ENCODE measurements at places on chromosomes 5 and 9. TPM values are rescaled to one million over a fixed set of nuclear protein-coding genes. Genes with fewer than 3 reads are reported as not detected.
A peak's percentile ranks its signal among the peaks of the same experiment; 100 is the strongest.

Gene CRB2
- not detected for total RNA-seq

Gene GRM6
- total RNA-seq: not detected

Gene LCN6
- not detected for total RNA-seq

Gene ANKRD31
- 0.04 TPM for total RNA-seq

Gene SOX30
- total RNA-seq: not detected

Gene PHF24
- total RNA-seq: not detected

Gene GBGT1
- 2.3 TPM for total RNA-seq

Gene MEIKIN
- total RNA-seq: not detected

Gene PLAC8L1
- not detected for total RNA-seq

Gene CARTPT
- not detected for total RNA-seq

Gene MIGA2
- total RNA-seq: 16.4 TPM

Gene LMX1B
- not detected for total RNA-seq

Gene SPAAR
- total RNA-seq: 0.84 TPM

DNA sequence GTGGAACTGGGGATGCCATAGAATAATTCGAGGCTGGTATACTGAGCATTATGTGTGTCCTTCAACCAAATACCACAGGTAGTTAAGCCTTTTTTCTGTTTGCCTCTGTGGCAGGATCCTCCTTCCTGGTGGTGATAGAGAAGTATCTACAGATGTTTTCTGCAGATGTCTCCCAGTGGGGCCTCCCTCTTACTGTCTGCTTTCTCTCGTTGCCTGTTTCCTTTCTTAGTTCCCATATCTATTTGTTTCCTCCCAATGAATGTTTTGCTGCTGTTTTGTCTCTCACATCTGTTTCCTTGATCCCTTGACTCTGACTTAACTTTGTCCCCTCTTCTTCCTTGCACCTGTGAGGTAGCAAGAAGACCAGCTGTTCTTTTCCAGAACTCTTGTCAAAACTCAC is 130.9 kb upstream of the NUDT12 start:
- DNase-seq: no peak

DNA sequence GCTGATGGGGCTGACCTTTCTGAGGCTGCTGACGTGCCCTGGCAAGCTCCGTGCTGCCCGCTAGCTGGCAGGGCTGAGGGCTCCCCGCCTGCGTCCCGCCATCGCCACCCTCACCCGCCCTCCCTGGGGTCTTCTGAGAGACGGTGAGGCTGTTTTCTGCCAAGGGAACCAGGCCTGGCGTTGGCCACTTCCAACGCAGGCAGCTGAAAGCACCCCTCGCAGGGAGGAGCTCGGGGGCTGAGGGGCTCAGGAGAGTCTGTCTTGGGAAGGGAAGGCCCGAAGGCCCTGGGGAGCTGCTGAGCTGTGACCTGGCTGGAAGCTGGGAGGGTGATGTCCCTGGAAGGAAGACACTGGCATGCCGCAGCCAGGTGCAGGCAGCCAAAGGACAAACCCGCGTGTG is 9.8 kb upstream of the TMEM250 start:
- DNase-seq: no peak

- DNase-seq: no peak
Measured at GRCh38 chr9:114908104-114908622, 22.2 kb downstream of the TNFSF8 start.

- no peak for DNase-seq
Measured at GRCh38 chr9:14542071-14542470, 151.2 kb downstream of the ZDHHC21 start.

DNA sequence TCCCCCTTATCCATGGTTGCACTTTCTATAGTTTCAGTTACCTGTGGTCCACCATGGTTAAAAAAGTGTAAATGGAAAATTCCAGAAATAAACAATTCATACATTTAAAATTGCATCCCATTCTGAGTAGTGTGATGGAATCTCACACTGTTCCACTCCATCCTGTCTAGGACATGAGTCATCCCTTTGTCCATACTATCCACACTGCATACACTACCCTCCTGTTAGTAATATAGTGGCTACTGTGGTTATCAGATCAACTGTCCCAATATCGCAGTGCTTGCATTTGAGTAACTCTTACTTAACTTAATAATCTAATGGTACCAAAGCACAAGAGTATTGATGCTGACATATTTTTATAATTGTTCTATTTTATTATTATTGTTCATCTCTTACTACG is 100.7 kb downstream of the RAB3C start:
- no peak for DNase-seq

DNA sequence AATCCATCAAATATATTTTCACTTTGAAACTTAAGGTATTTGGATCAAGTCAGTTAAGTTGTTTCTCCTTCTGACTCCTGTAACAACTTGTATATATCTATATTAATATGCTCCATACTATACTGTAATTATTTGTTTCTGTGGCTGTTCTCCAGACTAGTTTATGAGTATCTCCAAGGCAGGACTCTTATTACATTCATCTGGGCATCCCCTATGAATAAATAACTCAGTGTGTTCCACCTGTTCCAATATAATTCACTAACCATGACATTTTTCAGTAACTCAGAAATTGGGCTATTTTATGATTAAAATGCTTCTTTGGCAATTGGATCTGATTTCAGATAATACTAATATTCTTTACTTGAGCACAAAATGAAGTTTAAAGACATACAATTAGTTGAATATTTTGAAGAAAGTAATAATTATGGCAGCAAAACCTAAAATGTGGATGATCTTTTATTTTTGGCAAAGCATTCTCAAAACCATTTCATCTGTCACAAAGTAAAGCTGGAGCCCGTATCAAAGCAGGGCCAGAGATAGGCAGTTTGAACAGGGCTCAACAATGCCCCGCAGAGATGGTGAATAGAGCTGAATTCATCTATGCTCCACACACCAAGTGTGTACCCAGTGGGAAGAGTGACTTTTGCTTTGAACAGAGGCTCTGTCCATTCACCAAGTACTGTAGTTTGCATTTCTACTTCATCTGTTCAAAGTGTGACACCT is 314.3 kb downstream of the PDE4D start:
- DNase-seq: no peak

- no peak for DNase-seq
Measured at GRCh38 chr9:22129133-22129532, 120.0 kb upstream of the CDKN2B start.

DNA sequence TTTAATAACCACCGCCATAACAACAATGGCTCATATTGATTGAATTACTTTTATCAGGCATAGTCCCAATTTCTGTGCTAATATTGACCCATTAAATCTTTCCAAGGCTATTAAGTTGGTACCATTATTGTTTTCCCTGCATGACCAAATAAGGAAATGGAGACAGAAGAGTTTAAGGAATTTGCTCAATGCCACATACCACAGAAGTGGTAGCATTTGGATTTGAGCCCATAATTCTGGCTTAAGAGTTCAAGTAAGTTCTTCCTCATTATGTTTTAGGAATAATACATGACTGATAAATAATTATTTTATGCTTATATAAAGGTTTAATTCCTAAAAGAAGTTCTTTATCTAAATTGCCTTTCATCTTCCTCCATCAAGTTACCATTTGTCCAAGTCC is 43.4 kb upstream of the HAPLN1 start:
- no peak for DNase-seq

- DNase-seq: no peak
Measured at GRCh38 chr5:10725636-10726035, 35.4 kb downstream of the DAP start.

DNA sequence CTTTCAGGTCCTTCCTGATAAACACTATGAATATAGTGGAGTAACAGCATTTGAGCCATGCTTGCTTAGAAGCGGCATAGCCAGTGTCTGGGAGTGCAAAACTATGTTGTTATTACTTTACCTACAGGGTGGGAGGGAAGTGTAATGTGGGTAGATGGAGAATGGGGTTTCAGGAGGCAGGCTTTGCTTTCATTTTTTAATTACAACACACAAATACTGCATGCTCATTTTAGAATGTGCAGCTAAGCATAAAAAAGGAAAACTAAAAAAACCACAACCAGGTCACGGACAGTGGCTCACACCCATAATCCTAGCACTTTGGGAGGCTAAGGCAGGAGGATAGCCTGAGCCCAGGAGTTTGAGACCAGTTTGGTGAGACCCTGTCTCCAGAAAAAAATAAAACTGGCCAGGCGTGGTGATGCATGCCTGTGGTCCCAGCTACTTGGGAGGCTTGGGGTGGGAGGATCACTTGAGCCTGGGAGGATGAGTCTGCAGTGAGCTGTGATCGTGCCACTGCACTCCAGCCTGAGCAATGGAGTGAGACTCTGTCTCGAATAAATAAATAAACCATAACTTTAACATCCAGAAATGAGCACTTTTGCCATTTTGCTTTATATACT is 20.2 kb downstream of the HAVCR1 start:
- DNase-seq: no peak

- no peak for DNase-seq
Measured at GRCh38 chr9:92019658-92020057, 69.6 kb upstream of the ROR2 start.

- no peak for DNase-seq
Measured at GRCh38 chr5:124236361-124237205, 509.9 kb downstream of the ZNF608 start.

DNA sequence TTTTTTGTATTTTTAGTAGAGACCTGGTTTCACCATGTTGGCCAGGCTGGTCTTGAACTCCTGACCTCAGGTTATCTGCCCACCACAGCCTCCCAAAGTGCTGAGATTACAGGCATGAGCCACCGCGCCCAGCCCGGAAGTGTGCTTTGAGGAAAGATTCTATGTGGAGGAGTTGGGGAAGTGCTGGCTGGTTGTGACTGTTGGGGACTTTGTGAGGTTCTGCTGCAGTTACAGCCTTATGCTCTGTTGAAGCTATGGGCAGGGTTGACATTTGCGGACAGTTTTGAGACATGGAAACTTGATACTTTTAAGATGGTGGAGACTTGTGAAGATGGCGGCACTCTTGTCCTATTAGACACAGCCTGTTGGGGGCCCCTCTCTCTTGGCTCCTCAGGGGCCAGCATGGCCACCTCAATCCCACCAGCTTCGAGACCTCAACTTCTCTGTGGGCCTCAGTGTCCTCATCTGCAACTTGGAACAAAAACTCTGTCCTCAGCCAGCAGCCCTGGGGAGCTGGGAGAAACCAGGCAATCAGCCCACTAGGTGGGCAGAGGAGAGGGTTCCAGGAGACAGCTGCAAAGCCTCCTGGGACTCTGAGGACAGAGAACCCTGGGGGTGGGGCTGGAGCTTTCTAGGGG is 24.9 kb downstream of the C9orf50 start:
- DNase-seq: no peak

DNA sequence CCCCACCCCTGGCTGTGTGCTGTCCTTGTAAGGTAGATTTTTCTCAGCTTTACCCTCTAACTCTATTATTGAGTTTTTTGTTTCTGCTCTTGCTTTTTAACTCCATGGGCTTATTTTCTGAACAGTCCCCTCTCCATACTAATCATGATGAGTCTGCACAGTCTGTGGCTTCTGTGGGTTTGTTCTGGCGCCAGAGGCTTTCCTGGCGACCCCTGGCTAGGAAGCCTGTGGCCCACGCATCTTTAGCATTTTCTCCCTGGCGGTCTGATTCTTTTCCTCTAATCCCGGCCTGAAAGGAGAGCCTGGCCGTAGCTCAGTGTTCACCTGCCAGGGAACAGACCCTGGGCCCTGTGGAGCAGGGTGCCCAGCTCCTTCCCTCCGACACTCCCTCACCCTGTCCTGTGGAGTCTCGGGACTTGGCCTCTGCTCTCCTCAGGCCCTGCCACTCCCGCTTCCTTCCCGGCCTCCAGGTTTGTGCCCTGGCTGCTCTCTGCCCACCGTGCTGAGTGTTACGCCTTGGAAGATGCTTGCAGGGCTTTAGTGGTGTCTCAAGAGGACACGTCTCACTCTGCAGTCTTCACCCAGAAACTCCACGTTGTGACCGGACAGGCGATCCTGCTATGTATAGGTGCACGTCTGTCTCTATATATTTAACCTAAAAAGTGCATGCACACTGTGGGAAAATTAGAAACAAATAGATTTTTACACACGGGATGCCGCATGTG is 31.7 kb upstream of the LRRC14B start:
- peak; percentile 31 for DNase-seq

GRCh38 chr9:133050142-133050541 is 11.6 kb upstream of the CEL start:
- DNase-seq: no peak
